ENCODE measurements at places on chromosomes 13 and 19.

- no peak overlapping the region for H3K27ac ChIP-seq
- no peaks in the 10 kb centered on the region for H3K27me3 ChIP-seq
- H3K36me3 ChIP-seq, result no peaks in the 10 kb centered on the region
- no peak overlapping the region for H3K4me3 ChIP-seq
- no peak for DNase-seq
Observed at GRCh38 chr13:88068316-88068715, 397.1 kb downstream of the SLITRK5 start.

GRCh38 chr19:23823952-23824389, 65.3 kb upstream of the ZNF681 start:
- H3K4me3 ChIP-seq, result no peak overlapping the region
- H3K27me3 ChIP-seq, result no peaks in the 10 kb centered on the region
- H3K36me3 ChIP-seq, result no peaks in the 10 kb centered on the region
- no peaks in the 10 kb centered on the region for H3K4me1 ChIP-seq
- no peak overlapping the region for H3K27ac ChIP-seq

DNA sequence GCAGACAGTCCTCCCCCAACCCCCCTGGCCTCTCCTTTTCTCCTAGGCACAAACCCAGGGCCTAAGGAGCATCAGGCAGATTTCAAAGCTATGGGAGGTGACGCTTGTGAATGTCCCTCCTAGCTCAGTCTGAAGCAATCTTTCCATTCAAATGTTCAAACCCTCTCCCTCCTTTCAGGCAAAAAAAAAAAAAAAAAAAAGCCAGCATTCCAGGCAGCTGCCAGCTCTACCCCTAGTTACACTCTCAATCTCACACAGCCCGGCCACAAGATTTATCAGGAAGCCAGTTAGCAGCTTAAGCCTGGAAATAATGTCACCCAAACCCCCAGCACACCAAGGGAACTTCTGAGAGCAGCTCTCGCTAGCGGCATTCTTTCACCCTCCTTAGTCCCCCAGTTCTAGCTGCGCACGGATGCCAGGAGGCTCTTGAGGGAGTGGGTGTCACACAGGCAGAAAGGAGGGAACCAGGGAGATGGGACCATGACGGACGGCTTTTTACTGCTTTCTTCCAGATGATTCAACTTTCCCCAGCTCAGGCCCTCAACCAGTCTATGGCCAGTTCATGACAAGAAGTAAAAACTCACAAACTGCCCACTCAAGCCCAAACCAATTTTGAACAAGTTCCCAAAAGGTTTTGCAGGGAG, 6.3 kb downstream of the SH3GL1 start:
- H3K4me1 ChIP-seq, result peaks cover 56% of the 10 kb centered on the region
- H3K27me3 ChIP-seq, result peaks cover under 1% of the 10 kb centered on the region
- no peak for DNase-seq
- H3K27ac ChIP-seq, result peak overlapping the region; percentile 55
- H3K36me3 ChIP-seq, result peaks cover 35% of the 10 kb centered on the region

GRCh38 chr13:58963321-58963720, 1200.4 kb downstream of the DIAPH3 start:
- no peak for DNase-seq
- no peaks in the 10 kb centered on the region for H3K36me3 ChIP-seq
- H3K4me1 ChIP-seq, result no peaks in the 10 kb centered on the region

DNA sequence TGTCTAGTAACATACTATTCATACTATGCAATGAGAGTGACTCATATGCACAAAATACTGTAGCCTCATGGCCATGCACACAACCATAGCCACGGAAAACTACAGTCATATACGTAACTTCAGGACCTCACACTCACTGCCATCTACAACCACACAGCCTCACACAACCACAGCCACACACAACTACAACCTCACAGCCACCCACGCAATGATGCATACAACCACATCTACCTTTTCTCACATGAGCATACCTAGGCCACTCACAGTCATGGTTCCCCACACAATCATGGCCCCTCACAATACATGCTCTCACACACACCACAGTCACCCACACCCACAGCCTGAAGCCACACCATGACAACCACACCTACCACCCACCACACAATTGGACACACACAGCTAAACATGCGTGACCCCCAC, 8.7 kb upstream of the TNFSF14 start:
- H3K27me3 ChIP-seq, result peaks cover 9% of the 10 kb centered on the region
- H3K4me3 ChIP-seq, result peak overlapping the region; percentile 9
- peaks cover 60% of the 10 kb centered on the region for H3K4me1 ChIP-seq
- DNase-seq, result peak; percentile 37

DNA sequence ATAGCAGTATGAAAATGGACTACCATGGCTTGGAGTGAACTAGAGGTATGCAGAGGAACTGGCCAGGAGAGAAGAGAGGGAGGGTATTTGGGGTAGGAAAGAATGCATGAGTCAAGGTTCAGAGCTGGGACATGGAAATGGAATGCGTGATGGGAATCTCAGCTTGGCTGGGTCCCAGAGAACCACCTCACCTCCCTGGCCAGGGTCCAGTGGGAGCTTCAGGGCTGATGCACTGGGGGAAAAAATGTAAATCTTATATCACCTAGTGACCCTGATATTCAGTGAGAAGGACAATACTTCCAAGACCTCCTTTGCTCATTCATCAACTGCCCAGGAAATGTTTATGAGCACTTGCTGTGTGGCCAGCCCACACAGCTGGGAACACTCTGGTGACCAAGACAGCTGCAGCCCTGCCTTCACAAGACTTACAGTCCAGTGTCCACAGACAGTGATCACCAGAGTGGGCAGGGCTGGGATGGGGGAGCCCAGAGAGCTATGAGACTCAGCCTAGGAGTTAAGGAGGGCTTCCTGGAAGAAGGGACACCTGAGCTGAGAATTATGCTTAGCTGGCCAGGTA, 12.8 kb downstream of the IGSF23 start:
- H3K4me3 ChIP-seq, result no peak overlapping the region
- no peaks in the 10 kb centered on the region for H3K4me1 ChIP-seq
- no peak for DNase-seq

- DNase-seq, result no peak
- H3K4me3 ChIP-seq, result no peak overlapping the region
- H3K27ac ChIP-seq, result no peak overlapping the region
Observed at GRCh38 chr13:30645629-30646028, 27.9 kb downstream of the USPL1 start.

- H3K36me3 ChIP-seq, result no peaks in the 10 kb centered on the region
- no peak for DNase-seq
- peaks cover 14% of the 10 kb centered on the region for H3K27me3 ChIP-seq
- H3K4me1 ChIP-seq, result no peaks in the 10 kb centered on the region
Observed at GRCh38 chr13:24938966-24939365, 157.0 kb upstream of the PABPC3 start.

DNA sequence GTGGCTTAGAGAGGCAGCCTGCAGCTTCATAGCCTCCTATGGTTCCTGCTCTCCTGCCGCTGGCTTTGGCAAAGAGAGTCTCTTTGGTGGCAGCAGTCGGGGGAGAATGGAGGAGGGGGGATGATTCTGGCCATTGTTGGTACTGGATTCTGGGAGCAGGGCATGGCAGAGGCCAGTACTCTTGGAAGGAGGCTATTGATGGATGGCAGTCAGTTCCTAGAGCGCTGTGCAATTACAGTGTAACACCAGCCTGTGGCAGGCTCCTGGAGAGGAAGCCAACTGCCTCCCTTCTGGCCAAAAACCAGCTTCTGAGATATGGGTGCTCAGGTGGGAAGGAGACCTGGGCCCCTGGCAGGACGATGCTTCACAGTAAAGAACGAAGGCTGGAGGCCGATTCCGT, 47.9 kb upstream of the TMTC4 start:
- DNase-seq, result no peak
- H3K27ac ChIP-seq, result no peak overlapping the region
- H3K36me3 ChIP-seq, result no peaks in the 10 kb centered on the region
- no peaks in the 10 kb centered on the region for H3K4me1 ChIP-seq

GRCh38 chr13:112702341-112702985, 12.6 kb downstream of the ATP11A start:
- H3K36me3 ChIP-seq, result peaks cover 9% of the 10 kb centered on the region
- no peaks in the 10 kb centered on the region for H3K27me3 ChIP-seq
- no peak overlapping the region for H3K4me3 ChIP-seq
- no peak overlapping the region for H3K27ac ChIP-seq
- DNase-seq, result no peak

DNA sequence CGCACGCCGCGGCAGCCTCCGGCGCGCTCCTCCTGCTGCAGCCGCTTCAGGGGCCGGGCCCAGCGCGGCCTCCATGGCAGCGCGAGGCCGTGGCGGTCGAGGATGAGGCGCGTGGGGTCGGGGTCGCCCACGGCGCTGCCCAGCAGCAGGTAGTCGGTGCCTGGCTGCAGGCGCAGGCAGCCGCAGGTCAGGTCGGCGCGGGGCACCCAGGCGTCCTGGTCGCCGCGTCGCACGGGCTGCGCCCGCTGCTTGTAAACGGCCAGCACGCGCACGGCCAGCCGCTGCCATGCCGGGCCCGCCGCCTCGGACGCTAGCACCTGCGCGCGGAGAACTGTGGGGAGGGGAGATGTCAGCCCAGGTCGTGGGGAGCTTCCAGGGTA, 11.1 kb downstream of the NTN5 start:
- H3K4me3 ChIP-seq, result no peak overlapping the region
- H3K4me1 ChIP-seq, result peaks cover 9% of the 10 kb centered on the region
- no peak overlapping the region for H3K27ac ChIP-seq
- no peak for DNase-seq
- peaks cover 5% of the 10 kb centered on the region for H3K27me3 ChIP-seq
- H3K36me3 ChIP-seq, result no peaks in the 10 kb centered on the region

GRCh38 chr19:34678421-34678820, 943 bp downstream of the ZNF302 start:
- peak overlapping the region; percentile 99 for H3K27ac ChIP-seq
- H3K36me3 ChIP-seq, result peaks cover 49% of the 10 kb centered on the region
- H3K4me1 ChIP-seq, result peaks cover 30% of the 10 kb centered on the region
- peaks cover 4% of the 10 kb centered on the region for H3K27me3 ChIP-seq

- H3K27ac ChIP-seq, result peak overlapping the region; percentile 86
- H3K27me3 ChIP-seq, result no peaks in the 10 kb centered on the region
- DNase-seq, result no peak
Observed at GRCh38 chr19:1252221-1252820, 3.9 kb downstream of the MIDN start.

DNA sequence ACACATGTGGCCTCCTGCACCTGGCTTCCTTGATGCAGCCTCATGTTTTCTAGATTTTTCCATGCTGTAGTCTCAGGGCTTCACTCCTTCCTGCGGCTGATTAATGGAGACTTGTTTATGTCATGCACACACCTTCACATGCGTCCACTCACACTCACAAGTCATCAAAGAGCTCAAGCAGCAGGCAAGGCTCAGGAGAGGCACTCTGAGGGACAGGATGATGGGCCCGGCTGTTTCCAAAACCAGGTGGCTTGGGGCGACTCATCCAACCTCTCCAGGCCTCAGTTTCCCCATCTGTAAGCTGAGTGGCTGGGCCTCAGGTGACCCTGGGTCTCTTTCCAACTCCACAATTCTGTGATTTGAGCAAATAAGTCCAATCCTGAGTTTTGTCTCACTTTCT, 36.9 kb downstream of the RASA3 start:
- H3K36me3 ChIP-seq, result peaks cover 46% of the 10 kb centered on the region
- H3K27ac ChIP-seq, result no peak overlapping the region
- H3K4me3 ChIP-seq, result no peak overlapping the region
- H3K27me3 ChIP-seq, result no peaks in the 10 kb centered on the region

All from activated T-helper 1 cell treated with anti-CD3 and anti-CD28 coated beads, Interleukin-12 subunit alpha, Interleukin-12 subunit beta, Interleukin-2, Interleukin-4 antibody, amounts not matched to agents 30 ng/mL and 10 ng/mL and 1 ng/mL, durations not matched to agents 14 hours and 24 hours and 36 hours (primary cell).